SHP77 (cell line): ENCODE measurements at places on chromosomes 13 and 19.

DNA sequence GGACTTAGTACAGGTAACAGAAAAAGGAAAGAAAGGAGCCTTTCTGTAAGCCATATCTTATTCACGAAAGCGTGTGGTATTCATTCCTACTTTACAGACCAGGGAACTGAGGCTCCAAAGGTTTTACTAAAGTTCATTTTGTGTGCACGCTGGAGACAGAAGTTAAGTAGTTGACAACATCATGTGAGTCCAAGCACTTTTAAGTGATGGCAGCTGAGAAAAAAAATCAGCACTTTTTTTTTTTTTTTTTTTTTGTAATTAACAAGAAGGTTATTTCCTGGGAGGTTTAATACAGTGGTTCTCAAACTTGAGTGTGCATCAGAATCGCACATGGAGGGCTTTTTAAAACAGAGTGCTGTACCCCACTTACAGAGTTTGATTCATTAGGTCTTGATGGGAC, 2.0 kb downstream of the DNAJC3 start:
- no peak for DNase-seq

GRCh38 chr19:38233740-38234251, 9.8 kb upstream of the DPF1 start:
- DNase-seq = peak; percentile 68

- no peak for DNase-seq
These were observed 714 bp downstream of the CCDC106 start for GRCh38 chr19:55648585-55649267.

GRCh38 chr13:105670179-105670990, 865.1 kb downstream of the EFNB2 start:
- DNase-seq = no peak

- DNase-seq = no peak
These were observed 12.5 kb downstream of the MEIS3 start for GRCh38 chr19:47406711-47407416.

DNA sequence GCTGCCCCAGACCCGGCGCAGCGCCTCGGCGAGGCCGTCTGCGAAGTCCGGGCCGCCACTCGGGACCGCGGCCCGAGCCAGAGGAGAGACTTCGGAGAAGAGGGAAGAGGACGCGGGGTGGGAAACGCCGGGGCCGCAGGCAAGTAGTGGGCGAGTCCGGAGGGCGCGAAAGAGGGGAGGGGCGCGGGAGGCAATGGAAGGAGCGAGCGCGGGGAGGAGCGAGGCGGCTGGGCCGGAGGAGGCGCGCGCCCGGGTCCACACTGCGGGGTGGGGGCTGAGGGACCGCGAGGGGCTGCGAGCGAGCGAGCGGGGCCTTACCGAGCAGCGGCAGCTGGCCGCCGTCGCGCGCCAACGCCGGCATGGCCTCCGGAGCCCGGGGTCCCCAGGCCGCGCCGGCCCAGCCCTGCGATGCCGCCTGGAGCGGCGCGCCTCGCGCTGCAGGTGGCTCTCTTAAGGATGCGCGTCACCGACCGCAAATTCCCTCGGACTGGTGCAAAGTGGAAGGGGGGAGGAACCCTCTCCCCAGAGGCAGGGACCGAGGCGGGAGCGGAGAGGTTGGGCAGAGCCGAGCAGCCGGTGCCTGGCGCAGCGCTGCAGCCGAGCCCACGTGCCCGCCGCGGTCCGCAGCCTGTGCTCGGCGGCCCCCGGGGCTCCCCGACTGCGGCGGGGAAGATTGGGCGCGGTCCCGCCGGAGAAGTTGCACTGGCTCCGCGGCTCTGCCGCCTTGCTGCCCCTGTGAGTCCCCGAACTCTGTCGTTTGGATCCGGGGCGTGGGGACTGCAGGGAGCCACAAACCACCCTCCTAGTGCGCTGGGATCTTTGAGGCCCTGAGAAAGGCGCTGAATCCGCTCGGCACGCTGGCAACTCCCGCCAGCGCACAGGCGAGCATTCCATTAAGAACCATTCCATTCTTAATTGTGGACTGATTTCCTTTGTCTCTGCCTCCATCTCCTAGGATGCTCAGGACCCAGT, at the start of gene FLT3:
Gene FLT3, minus strand, starts transcription at position 427 of the 972 bp plus-strand sequence. Its CDS starts 66 bp downstream, at position 361.
- no peak for DNase-seq

DNA sequence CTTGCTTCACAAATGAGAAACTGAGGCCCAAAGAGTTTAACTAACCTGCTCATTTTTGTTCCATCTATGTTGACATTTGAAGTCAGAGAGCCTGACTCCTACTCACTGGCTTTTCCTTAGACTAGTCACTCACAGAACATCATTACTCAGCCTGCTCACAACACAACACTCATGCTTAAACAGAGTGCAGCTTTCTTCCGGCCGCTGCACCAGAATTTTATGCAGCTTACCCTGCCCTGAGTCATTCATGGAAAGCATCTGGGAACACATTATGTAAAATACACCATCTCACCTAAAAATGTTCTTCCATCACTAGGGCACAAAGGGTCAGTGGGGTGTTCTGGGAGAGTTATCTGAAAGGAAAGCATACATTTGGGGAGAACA, 303.4 kb downstream of the SPRY2 start:
- no peak for DNase-seq

GRCh38 chr13:97502181-97502580, 68.2 kb downstream of the RAP2A start:
- DNase-seq = no peak

GRCh38 chr13:44879452-44880058, 109.7 kb downstream of the NUFIP1 start:
- DNase-seq = no peak

- no peak for DNase-seq
These were observed 42.9 kb downstream of the WASF3 start for GRCh38 chr13:26600343-26600742.

GRCh38 chr13:100484702-100485101, 103.9 kb downstream of the GGACT start:
- DNase-seq = no peak

DNA sequence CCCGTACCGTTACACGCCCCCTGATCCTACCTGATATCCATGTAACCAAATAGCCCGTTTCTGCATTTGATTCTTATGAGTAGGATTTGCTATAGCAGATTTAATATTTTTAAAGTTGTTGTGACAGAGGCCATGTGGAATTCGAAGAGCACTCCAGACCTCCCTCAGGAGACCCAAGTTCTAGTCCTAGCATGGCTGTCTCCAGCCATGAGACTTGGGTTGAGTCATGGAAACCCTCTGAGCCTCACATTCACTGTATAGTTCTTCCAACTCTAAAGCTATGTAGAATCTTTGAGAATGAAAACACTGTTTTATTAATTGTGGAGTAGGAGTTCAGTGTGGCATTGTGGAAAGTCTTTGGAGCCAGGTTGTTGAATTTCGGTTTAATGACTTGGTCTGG, 8.0 kb upstream of the GPR183 start:
- DNase-seq = no peak

GRCh38 chr13:40313269-40314200, 352.9 kb downstream of the FOXO1 start:
- DNase-seq = no peak

- DNase-seq = peak; percentile 70
These were observed 62.9 kb downstream of the CHST8 start for GRCh38 chr19:33684538-33685232.

- peak; percentile 39 for DNase-seq
These were observed 619.2 kb upstream of the SGCG start for GRCh38 chr13:22561581-22561980.

GRCh38 chr13:84730376-84730775, 848.1 kb upstream of the SLITRK1 start:
- no peak for DNase-seq

DNA sequence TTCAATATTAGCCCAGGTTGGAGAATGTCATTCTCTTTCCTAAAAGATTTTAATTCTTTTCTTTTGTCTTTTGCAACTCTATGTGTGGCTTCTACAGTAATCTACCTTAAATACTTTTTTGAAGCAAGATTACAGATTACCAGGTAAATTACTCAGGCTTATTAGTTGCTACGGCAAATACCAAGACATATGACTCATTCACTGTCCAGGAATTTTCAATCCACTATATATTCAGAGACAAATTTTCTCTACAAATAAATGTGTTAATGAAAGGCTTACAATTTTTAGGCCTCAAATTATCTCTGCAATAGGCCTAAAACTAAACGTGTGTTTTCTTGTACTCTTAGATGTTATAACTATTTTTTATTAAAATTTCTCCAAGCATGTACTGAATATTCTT, 631.3 kb downstream of the DIAPH3 start:
- no peak for DNase-seq

DNA sequence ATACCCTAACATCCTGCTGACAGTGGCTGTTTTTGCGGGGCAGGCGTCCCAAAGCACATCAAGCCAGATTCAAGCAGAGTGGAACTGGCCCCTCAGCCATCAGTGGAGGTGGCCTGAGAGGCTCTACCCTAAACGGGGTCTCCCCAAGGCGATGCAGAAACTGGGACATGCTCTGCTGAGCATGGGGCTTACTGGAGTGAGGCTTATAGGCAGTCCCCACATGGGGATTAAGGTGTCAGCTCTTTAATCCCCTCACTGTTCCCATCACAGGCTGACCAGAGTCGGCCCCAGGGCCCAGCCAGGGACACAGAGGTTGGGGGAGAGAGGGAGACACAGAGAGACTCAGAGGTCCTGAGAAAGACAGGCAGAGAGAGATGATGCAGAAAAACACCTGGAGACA, 17.0 kb downstream of the CYP2F1 start:
- no peak for DNase-seq

GRCh38 chr19:23571175-23571574, 115.8 kb downstream of the ZNF675 start:
- DNase-seq = no peak
